ENCODE measurements at places on chromosomes 1 and 21. TPM values are rescaled to one million over a fixed set of nuclear protein-coding genes. Genes with fewer than 3 reads are reported as not detected.

DNA sequence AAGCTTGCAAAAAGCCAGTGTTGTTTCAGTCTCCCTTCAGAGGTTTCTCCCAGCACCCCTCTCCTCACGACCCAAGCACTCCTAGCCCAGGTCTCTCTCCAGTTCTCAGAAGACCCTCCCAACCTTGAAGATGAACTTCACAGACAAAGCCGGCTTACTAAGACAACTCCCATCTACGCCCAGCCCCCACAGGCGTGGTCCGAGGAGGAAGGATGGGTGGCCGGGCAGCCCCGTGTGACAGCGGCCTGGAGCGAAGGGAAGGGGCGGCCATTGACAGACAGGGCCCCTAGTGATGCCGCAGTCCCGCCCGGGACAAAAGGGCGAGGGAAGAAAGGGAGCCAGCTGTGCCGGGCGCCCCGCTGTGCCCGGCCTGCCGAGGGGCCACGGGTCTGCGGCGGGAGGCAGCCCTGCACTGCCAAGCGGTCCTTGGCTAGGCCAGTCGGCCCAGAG, 6.9 kb downstream of the PAX7 start:
- peaks cover 88% of the 10 kb centered on the region for H3K27me3 ChIP-seq
- no peak for DNase-seq
- peaks cover 7% of the 10 kb centered on the region for H3K4me1 ChIP-seq

- no peaks in the 10 kb centered on the region for H3K36me3 ChIP-seq
- no peaks in the 10 kb centered on the region for H3K4me1 ChIP-seq
- no peak for DNase-seq
- no peaks in the 10 kb centered on the region for H3K27me3 ChIP-seq
- H3K27ac ChIP-seq = no peak overlapping the region
Measured at GRCh38 chr1:178659789-178660208, 65.2 kb upstream of the RALGPS2 start.

DNA sequence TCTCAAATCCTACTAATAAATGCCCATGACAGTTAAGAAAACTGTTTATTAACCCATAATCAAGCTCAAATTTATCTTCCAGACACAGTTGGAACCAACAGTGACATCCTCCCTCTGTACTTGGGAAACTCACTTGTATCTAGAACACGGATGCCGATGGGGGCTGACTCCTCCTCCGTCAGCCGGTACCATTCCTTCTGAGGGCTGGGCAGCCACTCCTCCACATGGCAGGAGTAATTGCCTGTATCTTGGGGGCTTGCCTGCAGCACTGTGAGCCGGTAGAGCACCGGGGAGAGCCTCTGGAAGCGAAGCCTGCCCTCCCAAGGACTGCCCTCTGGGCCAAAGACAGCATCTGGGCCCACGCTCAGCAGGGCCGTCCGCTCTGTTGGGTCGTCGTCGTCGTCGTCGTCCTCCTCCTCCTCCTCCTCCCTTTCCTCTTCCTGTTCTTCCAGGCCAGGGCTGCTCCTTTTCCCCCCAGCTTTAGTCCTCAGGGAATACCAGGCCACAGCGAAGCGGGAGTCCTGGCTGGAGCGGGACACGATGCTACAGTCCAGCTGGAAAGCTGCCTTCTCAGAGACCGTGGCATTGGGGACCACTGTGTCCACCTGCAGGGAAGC, 8.5 kb upstream of the CD58 start:
- peaks cover 5% of the 10 kb centered on the region for H3K36me3 ChIP-seq
- H3K4me1 ChIP-seq = peaks cover 9% of the 10 kb centered on the region
- no peaks in the 10 kb centered on the region for H3K27me3 ChIP-seq
- no peak overlapping the region for H3K4me3 ChIP-seq

- no peaks in the 10 kb centered on the region for H3K27me3 ChIP-seq
- no peak overlapping the region for H3K4me3 ChIP-seq
- peaks cover 6% of the 10 kb centered on the region for H3K4me1 ChIP-seq
- no peak overlapping the region for H3K27ac ChIP-seq
- H3K36me3 ChIP-seq = peaks cover 38% of the 10 kb centered on the region
- no peak for DNase-seq
Measured at GRCh38 chr1:40768146-40768990, 15.2 kb upstream of the KCNQ4 start.

DNA sequence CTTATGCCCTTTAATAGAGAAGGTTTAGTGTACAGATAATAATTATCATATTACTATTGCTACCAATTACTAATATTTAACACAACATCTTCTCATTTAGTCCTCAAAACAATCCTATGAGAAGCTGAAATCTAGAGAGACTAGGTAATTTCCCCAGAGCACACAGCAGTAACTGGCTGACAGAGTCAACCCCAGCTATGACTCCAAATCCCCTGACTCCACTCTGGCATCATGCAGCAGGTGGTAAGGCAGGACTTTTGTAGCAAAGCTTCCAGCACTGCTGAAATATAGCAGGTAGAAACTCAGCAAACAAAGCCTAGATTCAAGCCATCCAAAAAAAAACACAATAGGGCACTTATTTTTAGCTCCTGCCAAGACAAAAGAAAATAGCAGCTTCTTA, 79.3 kb upstream of the RGS2 start:
- no peaks in the 10 kb centered on the region for H3K36me3 ChIP-seq
- no peaks in the 10 kb centered on the region for H3K27me3 ChIP-seq
- no peak for DNase-seq
- no peak overlapping the region for H3K4me3 ChIP-seq
- no peak overlapping the region for H3K27ac ChIP-seq
- no peaks in the 10 kb centered on the region for H3K4me1 ChIP-seq

DNA sequence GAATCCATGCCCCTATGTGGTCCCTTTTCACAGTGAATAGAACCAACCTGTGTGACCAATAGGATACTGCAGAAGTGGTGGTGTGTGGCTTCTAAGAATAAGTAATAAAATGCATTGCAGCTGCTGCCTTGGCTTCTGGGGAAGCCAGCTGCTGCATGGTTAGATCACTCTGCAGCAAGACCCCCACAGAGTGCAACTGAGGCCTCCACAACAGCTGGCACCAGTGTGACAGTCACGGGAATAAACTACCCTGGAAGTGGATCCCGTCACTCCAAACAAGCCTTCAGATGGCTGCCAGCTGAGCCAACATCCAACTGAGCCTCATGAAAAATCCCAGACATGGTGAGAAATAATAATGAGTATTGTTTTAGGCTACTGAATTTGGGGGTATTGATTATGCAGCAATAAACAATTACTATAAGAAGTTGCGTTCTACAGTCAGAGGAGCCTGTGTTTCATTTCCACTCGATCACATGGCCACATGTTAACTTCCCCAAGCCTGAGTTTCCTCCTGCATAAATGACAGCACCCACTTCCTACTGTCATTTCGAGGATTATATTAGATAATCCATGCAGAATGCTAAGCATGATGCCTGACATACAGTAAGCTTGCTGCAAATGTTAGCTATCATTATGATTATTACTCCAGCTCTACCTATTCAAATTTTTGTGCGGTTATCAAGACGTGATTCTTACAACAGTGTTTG, 20.8 kb upstream of the COG2 start:
- no peak overlapping the region for H3K4me3 ChIP-seq
- no peak for DNase-seq
- H3K27ac ChIP-seq = no peak overlapping the region

- no peak overlapping the region for H3K27ac ChIP-seq
- H3K4me1 ChIP-seq = no peaks in the 10 kb centered on the region
- peaks cover 2% of the 10 kb centered on the region for H3K27me3 ChIP-seq
- no peak for DNase-seq
Measured at GRCh38 chr1:110580244-110580643, 25.9 kb downstream of the KCNA2 start.

DNA sequence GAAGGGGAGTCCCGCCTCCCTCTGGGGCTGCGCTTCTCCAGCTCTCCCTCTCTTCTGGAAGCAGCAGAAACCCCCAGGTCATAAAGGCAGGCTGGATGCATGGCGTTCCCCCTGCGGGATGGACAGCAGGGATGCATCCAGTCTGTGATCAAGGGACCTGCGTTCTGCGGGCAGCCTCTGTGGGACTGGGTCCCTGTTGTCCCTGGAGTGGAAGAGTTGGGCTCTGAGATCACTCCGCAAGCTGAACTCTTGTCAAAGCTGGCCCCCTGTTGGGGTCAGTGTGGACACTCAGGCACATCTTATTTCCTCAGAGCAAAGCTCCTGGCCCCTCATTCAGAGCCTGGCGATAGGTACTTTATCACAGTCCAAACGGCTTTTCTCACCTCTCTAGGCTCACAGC, 341.2 kb downstream of the PTPRU start:
- H3K4me1 ChIP-seq = no peaks in the 10 kb centered on the region
- H3K27ac ChIP-seq = no peak overlapping the region
- H3K27me3 ChIP-seq = peaks cover 3% of the 10 kb centered on the region
- H3K36me3 ChIP-seq = no peaks in the 10 kb centered on the region

DNA sequence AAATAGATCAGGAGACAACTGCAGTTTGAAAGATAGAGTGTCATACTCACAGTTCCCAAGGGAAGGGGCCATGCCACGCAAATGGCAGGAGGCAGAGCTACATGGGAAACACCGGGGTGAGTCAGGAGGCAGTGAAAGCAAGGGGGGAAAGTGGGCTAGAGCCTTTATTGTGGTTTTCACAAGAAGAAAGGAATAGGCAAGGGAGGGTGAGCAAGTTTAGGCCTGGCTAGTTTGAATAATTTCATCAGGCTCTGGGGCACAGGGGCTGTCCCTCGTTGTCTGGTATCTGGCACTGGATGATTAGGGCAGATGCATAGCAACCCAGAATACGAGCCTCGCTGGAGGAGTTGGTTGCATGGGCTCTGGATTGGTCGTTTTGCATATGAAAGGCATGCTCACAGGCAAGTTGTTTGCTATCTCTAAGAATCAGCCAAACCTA, 17.0 kb upstream of the ITLN2 start:
- H3K27ac ChIP-seq = no peak overlapping the region
- no peaks in the 10 kb centered on the region for H3K4me1 ChIP-seq
- no peaks in the 10 kb centered on the region for H3K36me3 ChIP-seq
- H3K4me3 ChIP-seq = no peak overlapping the region
- H3K27me3 ChIP-seq = peaks cover 37% of the 10 kb centered on the region
- no peak for DNase-seq

DNA sequence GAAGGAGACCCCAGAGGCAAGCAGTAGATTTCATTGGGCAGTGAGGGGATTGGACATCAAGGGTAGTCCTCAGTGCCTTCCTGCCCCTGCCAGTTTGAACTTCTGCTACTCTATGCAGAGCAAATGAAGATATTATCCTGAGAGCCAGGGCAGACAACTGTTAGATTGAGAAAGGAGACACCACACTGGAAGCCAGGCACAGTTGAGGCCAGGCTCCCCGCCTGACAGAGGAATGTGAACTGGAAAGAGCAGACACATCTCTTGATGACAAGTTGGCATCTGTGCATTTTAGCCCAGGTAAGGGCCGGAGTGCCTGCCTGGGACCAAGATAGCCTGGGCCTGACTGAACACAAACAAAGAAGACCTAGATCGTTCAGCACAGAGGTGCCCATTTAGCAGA, 16.0 kb downstream of the SH3BGR start:
- H3K4me1 ChIP-seq = no peaks in the 10 kb centered on the region
- no peaks in the 10 kb centered on the region for H3K27me3 ChIP-seq
- no peak overlapping the region for H3K27ac ChIP-seq
- peaks cover 2% of the 10 kb centered on the region for H3K36me3 ChIP-seq
- DNase-seq = no peak

DNA sequence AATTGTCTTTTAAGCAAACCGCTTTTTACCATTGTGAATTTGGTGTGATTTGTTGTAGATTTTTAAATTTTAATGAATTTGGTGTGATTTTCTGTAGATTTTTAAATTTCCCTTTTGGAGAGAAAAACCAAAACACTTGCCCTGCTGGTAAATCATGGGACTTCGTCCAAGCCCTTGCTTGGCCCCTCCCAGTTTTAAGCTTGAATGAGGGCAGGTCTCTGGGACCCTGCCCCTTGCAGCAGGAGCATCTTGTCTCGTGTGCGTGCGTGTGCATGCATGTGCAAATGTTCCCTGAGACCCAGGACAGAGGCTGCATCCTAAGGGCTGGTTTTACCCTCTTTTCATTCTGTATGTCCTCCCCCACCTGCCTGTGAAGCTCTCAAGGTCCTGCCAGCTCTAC, 248.6 kb downstream of the GREM2 start:
- no peaks in the 10 kb centered on the region for H3K4me1 ChIP-seq
- H3K27me3 ChIP-seq = no peaks in the 10 kb centered on the region
- DNase-seq = no peak
- no peak overlapping the region for H3K4me3 ChIP-seq

GRCh38 chr1:172351754-172352161, 68.7 kb upstream of the C1orf105 start:
- H3K4me1 ChIP-seq = peaks cover 82% of the 10 kb centered on the region
- H3K27ac ChIP-seq = peak overlapping the region; percentile 88

GRCh38 chr1:218600968-218601367, 255.8 kb downstream of the TGFB2 start:
- H3K36me3 ChIP-seq = no peaks in the 10 kb centered on the region
- H3K27me3 ChIP-seq = no peaks in the 10 kb centered on the region

DNA sequence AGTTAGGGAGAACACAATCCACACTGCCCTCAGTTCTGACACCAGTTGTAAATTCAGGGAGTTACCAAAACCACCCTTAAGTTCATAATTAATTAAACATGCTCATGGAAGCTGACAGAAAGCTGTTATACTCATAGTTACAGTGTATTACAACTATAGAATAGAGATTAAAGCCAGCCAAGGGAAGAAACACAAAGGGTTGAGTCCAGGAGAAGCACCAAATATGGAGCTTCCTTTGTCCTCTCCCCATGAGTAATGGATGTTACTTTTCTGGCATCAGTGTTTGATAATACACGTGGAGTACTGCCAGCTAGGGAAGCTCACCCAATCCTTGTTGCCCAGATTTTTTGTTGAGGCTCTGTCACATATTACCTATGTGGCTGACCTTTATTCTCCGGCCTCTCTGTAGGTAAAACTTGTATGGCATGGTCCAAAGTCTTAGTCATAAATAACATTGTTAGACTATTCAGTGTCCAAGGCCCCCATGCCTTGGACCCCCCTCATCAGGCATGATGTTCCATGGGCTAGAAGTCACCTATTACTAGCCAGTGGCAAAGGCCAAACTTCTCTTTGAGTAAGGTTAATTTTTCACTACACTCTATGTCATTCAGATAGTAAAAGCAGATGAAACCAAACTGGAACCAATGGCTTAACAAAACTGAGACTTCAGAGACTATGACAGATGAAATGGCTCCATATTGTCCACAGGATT, 175.7 kb downstream of the GPR52 start:
- no peak overlapping the region for H3K27ac ChIP-seq
- peaks cover 4% of the 10 kb centered on the region for H3K36me3 ChIP-seq
- DNase-seq = no peak
- H3K4me3 ChIP-seq = no peak overlapping the region
- peaks cover 7% of the 10 kb centered on the region for H3K4me1 ChIP-seq

- no peak overlapping the region for H3K4me3 ChIP-seq
- H3K27ac ChIP-seq = no peak overlapping the region
- no peaks in the 10 kb centered on the region for H3K27me3 ChIP-seq
- no peak for DNase-seq
Measured at GRCh38 chr21:31382060-31382459, 38.0 kb upstream of the TIAM1 start.

GRCh38 chr1:20102875-20103274, 16.5 kb downstream of the PLA2G2D start:
- H3K4me1 ChIP-seq = no peaks in the 10 kb centered on the region
- DNase-seq = no peak
- peaks cover 35% of the 10 kb centered on the region for H3K27me3 ChIP-seq
- H3K36me3 ChIP-seq = peaks cover 1% of the 10 kb centered on the region
- no peak overlapping the region for H3K27ac ChIP-seq
- H3K4me3 ChIP-seq = no peak overlapping the region

GRCh38 chr1:202798260-202798659, 10.0 kb downstream of the KDM5B start:
- H3K4me3 ChIP-seq = no peak overlapping the region
- no peak for DNase-seq
- peaks cover 1% of the 10 kb centered on the region for H3K36me3 ChIP-seq
- H3K4me1 ChIP-seq = peaks cover 42% of the 10 kb centered on the region
- no peaks in the 10 kb centered on the region for H3K27me3 ChIP-seq

Gene AQP10
- total RNA-seq = not detected

Gene TMPRSS15
- total RNA-seq = not detected

Gene GSTM2
- 41.3 TPM for total RNA-seq

Gene RBP7
- total RNA-seq = not detected

Gene CHIT1
- total RNA-seq = not detected

Gene SDC3
- total RNA-seq = 46.8 TPM

Gene SLC1A7
- total RNA-seq = not detected

Gene AMPD1
- not detected for total RNA-seq
